ENCODE measurements at places on chromosomes 3 and 15.

- DNase-seq = no peak
Measured at GRCh38 chr3:106172780-106173179, 304.0 kb upstream of the CBLB start.

DNA sequence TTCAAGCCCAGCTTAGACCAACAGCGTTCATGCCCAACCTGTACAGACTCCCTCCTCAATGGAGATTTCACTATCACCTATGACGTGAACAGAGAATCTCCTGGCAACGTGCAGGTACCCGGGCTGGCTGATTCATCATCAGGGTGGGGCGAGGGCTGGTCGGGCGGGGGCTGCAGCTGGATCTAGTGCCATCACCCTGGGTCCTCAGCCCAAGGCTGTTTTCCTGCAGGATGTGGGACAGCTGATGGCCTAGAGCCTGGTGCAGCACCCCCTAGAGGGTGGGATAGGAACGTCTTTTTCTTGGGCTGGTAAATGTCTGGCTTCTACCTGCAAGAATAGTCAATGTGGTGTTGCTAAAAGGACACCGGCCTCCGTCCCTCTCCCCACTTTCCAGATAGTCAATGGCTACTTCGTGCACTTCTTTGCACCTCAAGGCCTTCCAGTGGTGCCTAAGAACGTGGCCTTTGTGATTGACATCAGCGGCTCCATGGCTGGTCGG, 4.4 kb downstream of the ITIH3 start:
- no peak for DNase-seq

DNA sequence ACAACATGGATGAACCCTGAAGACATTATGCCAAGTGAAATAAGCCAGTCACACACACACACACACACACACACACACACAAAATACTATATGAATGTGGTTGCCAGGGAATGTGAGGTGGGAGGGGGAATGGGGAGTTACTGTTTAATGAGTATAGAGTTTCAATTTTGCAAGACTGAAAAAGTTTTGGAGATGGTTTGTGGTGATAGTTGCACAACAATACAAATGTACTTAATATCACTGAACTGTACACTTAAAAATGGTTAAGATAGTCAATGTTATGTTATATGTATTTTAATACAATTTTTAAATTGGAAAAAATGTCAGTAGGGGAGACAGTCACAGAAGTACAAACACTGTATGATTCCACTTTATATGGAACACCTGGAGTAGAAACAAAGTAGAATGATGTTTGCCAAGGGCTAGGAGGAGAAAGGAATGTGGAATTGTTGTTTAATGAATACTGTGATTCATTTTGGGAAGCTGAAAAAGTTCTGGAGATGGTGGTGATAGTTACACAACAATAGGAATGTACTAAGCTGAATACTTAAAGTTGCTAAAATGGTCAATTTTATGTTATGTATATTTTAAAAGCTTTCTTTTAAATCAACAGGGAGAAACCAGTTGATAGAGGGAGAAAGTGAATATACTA, 76.6 kb downstream of the RPL39L start:
- no peak for DNase-seq

- DNase-seq = no peak
Measured at GRCh38 chr3:178421069-178421468, 115.2 kb upstream of the KCNMB2 start.

- no peak for DNase-seq
Measured at GRCh38 chr3:194871864-194872668, 186.4 kb downstream of the FAM43A start.

- no peak for DNase-seq
Measured at GRCh38 chr3:149575961-149576564, 81.8 kb downstream of the WWTR1 start.

GRCh38 chr3:119679874-119680273, 2.7 kb upstream of the COX17 start:
- DNase-seq = no peak

Data from lower lobe of right lung (tissue), 2 donors.